Panc1 (cell line): ENCODE measurements at places on chromosomes 1 and 21. TPM values are rescaled to one million over a fixed set of nuclear protein-coding genes. Genes with fewer than 3 reads are reported as not detected.

DNAH14 gene
- total RNA-seq = 47.0 TPM

DNA sequence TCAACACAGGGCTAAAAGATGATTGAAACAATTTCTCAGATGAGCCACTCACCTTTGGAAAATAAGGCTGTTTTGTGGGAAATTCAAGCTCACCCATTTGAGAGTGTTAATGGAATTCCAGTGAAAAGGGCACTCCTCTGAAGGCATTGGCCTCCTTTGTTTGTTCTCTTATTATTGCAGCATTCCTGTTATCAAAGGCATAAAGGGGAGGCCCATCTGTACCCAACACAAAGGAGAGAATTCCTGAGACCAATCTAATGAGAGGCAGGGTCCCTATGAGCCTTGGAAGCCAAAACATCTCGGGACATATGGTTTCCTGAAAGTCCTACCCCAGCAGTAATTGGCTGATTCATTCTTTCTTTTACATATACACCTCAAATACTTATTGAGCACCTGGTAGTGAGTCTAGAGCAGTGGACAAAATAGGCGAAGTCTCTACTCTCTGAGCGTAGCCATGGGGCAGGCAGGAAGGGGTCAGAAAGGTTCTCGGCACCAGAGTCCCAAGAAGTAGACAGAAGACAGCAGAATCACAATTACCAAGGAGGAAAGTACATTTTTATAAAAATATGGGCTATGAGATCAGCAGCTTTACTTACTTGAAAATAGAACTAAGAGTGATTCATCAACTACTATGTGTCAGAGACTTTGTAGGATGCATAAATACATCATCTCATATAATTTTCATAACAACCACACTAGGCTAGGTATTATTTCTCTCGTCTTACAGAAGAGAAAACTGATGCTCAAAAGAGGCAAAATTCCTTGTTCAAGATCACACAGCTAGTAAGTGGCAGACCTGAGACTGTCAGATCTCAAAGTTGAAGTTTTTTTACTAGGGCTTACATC, 218.7 kb downstream of the DAB1 start:
- no peak overlapping the region for H3K27ac ChIP-seq
- no peaks in the 10 kb centered on the region for H3K4me1 ChIP-seq
- H3K36me3 ChIP-seq = no peaks in the 10 kb centered on the region
- H3K27me3 ChIP-seq = no peaks in the 10 kb centered on the region
- no peak for DNase-seq

GRCh38 chr1:118659646-118660045, 328.5 kb downstream of the TBX15 start:
- no peak for DNase-seq
- no peaks in the 10 kb centered on the region for H3K4me1 ChIP-seq
- H3K27me3 ChIP-seq = no peaks in the 10 kb centered on the region
- H3K36me3 ChIP-seq = no peaks in the 10 kb centered on the region

CRP gene
- 0.90 TPM for total RNA-seq

DNA sequence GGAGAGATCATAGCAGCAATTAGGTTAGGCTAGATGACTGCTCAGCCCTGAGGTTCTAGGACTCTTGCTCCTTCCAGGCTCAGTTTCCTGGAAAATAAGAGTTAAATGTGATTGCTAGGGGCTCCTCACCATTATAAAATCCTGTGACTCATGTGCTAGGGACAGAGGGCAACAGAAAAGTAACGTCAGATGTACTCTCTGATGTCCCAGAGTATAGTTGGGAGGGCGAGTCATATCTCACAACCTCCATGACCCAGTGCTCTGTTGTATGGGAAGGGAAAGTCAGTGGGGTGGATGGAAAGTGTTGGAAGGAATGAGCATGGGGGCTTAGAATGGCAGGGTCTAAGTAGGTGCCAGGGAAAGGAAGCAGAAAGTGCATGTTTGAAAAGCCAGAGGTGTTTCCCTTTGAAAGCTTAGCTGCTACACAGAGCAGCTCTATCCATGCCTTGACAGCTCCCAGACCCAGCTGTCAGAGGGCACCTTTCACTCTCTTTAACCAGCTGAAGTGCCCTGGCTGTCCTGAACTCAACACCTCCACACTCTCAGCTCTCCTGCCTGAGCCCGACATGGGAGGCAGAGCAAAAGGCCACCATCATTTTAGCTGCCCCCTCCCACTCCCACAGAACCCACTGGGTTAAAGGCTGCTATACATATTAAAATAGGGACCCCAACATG, 11.6 kb downstream of the GJA5 start:
- H3K36me3 ChIP-seq = no peaks in the 10 kb centered on the region

GRCh38 chr1:3433596-3434320, 20.7 kb upstream of the ARHGEF16 start:
- H3K27ac ChIP-seq = no peak overlapping the region
- H3K4me1 ChIP-seq = no peaks in the 10 kb centered on the region
- DNase-seq = no peak

KIF17 gene
- total RNA-seq = 3.9 TPM

OXCT2 gene
- 1.9 TPM for total RNA-seq

SLC35D1 gene
- 7.0 TPM for total RNA-seq

TP73 gene
- 4.7 TPM for total RNA-seq

- H3K4me3 ChIP-seq = no peak overlapping the region
- peaks cover 27% of the 10 kb centered on the region for H3K4me1 ChIP-seq
- DNase-seq = no peak
- no peaks in the 10 kb centered on the region for H3K36me3 ChIP-seq
Observed at GRCh38 chr1:156001021-156001661, 19.6 kb downstream of the SSR2 start.

DNA sequence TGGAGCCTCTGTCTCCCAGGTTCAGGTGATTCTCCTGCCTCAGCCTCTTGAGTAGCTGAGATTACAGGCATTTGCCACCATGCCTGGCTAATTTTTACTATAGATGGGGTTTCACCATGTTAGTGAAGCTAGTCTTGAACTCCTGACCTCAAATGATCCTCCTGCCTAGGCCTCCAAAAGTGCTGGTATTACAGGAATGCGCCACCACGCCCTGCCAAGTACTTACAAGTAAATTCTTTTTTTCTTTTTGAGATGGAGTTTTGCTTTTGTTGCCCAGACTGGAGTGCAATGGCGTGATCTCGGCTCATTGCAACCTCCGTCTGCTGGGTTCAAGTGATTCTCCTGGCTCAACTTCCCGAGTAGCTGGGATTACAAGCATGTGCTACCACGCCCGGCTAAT, 42.5 kb downstream of the RPRD2 start:
- no peaks in the 10 kb centered on the region for H3K27me3 ChIP-seq
- DNase-seq = no peak
- no peak overlapping the region for H3K4me3 ChIP-seq
- no peaks in the 10 kb centered on the region for H3K36me3 ChIP-seq
- peaks cover 10% of the 10 kb centered on the region for H3K4me1 ChIP-seq

DNA sequence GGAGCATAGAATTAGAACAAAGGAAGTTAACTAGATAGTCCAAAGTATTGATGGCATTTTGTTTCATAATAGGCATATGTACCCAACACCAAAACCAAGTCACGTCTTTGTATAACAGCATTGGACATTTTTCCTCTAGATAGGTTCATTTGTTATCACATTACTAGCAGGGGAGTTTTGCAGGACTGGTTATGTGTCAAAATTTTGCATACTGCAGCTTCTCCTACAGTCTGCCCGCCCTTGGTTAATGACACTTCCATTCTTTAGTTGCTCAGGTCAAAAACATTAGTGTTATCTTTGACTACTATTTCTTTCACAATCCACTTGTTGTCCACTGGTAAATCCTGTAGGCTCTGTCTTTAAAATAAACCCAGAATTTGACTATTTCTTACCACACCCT, 8.9 kb downstream of the CAPZA1 start:
- H3K36me3 ChIP-seq = no peaks in the 10 kb centered on the region; the same call in 1 of the 2 replicates
- H3K4me3 ChIP-seq = no peak overlapping the region
- peaks cover 17% of the 10 kb centered on the region for H3K4me1 ChIP-seq

DNA sequence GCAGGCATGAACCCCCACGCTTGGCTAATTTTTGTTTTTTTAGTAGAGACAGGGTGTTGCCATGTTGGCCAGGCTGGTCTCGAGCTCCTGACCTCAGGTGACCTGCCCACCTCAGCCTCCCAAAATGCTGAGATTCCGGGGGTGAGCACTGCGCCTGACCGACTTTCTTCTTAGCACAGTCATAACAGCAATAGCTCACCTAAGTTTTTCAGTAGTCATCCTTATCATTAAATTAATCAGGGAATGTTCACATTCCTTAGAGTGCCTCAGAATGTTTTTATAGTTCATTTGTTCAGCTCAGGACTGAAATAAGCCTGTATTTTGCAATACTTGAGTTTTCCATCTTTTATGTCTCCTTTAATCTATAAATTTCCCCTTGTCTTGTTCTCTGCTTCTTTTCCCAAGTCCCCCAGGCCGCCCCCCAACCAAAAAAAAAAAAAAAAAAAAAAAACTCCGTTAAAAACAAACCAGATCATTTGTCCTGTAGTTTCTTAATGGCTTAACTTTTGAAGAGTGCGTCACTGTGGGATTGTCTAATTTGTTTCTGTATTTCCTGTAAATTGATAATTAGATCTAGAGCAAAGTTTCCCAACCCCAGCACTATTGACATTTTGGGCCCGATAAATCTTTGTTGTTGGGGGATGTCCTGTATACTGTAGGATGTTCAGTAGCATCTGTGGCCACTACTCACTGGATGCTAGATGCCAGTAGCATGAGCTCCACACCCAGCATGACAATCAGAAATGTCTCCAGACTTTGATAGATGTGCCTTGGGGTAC, 120.7 kb downstream of the ITSN1 start:
- no peak overlapping the region for H3K4me3 ChIP-seq
- H3K4me1 ChIP-seq = peaks cover 6% of the 10 kb centered on the region; the same call in 1 of the 2 replicates
- H3K27ac ChIP-seq = no peak overlapping the region
- DNase-seq = no peak

- peaks cover 3% of the 10 kb centered on the region; the same call in 1 of the 2 replicates for H3K27me3 ChIP-seq
- DNase-seq = no peak
- H3K4me3 ChIP-seq = no peak overlapping the region
- H3K27ac ChIP-seq = no peak overlapping the region
- no peaks in the 10 kb centered on the region for H3K36me3 ChIP-seq
Observed at GRCh38 chr1:223105568-223105967, 37.5 kb downstream of the TLR5 start.

GCSAML gene
- total RNA-seq = not detected

GRCh38 chr1:24981631-24982005, 51.5 kb upstream of the RUNX3 start:
- H3K4me3 ChIP-seq = no peak overlapping the region
- H3K27me3 ChIP-seq = no peaks in the 10 kb centered on the region
- no peaks in the 10 kb centered on the region for H3K36me3 ChIP-seq
- H3K27ac ChIP-seq = no peak overlapping the region
